CD4-positive, alpha-beta T cell (primary cell): ENCODE measurements at places on chromosomes 12 and 14.
A peak's percentile ranks its signal among the peaks of the same experiment; 100 is the strongest.

DNA sequence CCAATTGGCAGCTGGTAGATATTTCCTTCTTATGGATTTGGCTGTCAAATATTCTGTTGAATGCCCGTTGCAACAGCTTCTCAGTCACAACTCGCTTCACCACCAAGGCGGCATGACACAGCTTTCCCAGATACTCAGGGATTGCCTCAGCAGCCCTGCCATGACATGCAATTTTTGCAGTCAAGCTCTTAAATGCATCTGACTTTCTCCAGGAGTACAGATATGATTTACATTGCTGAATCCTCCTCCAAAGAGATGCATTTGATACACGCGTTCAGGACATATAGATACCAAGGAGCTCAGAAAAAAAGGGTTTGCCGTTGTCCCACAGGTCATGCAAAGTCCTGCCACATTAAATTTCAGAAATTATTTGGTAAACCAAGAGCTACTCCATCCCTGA is 6.5 kb downstream of the KRT5 start:
- no peak for DNase-seq

GRCh38 chr14:30822080-30822571 is 52.2 kb upstream of the COCH start:
- DNase-seq, result no peak

DNA sequence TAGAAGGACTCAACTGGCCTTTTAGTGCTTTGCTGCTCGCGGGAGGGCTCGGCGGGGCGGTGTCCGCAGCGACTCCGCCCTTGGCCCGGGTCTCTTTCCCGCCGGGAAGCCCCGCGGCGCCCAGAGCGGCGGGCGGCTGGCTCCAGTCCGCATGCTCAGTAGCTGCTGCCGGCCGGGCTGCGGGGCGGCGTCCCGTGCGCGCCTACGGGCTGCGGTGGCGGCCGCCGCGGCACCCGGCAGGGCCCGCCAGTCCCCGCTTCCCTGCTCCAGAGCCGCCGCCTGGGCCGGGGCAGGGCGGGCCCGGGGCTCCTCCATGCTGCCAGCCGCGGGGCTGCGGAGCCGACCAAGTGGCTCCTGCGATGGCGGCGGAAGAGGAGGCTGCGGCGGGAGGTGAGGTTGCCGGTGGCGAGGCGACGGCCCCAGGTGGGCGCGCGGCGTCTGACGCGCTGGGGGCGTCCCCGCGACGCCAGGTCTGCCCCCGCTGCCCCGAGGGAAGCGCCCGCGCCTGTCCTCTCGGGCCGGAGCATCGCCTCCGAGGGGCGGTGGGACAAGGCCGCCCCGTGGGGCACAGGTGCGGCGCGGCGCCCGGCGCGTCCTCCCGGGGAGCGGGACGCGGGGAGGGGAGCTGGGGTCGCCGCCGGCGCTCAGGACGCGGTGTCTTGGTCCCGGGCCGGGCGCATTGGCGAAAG is at the start of gene BMAL2:
Gene BMAL2 (plus strand): TSS at position 123 of the 689 bp plus-strand sequence. CDS start 237 bp downstream, at position 360.
- DNase-seq, result peak; percentile 34

GRCh38 chr12:95266254-95266653 is 48.6 kb downstream of the VEZT start:
- DNase-seq, result no peak

DNA sequence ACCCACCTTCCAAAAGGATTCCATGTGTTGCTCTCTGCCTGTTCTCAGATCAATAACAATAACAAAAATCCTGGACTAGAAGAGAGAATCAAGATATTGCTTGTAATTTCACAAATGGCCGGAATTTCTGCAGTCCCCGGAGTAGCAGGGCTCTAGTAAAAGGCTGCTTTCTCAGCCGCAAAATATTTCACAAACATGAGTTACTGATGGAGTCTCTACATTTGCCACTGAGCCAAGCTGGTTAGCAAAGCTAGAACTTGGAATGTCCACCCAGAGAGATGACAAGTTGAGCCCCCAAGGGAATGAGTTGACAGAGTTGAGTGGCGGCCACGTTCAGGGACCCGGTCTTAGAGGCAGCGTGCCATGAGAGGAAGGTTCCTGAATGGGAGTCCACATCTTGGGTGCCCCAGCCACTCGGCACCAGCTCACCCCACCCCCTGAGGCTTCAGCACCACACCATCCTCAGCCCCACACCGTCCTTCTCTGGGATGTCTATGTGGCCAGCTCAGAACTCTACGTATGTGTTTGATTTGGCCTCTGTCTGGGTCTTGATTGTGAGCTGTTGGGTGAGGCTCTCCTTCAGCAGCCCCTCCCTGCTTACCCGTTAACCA is 15.9 kb downstream of the FBLN5 start:
- no peak for DNase-seq

GRCh38 chr12:109738878-109739665 is 25.4 kb downstream of the FAM222A start:
- no peak for DNase-seq

DNA sequence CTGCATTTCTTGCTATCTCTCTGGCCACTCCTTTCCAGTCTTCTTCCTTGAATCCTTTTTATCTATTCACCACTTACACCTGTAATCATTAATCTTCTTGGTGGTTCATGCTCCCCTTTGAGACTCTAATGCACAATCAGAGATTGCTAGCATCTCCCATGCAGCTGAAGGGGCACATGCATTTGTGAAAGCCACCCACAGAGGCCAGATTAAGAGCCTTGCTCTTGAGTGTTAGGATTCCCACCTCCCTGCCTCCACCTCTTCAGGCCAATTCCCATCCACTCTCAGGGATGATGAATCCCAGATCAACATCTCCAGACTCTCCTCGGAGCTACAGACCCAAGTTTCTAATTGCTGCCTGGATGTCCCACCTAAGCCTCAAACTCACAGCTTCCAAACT is 19.4 kb upstream of the KRT18 start:
- no peak for DNase-seq
